ENCODE measurements at places on chromosomes 1 and 21. TPM values are rescaled to one million over a fixed set of nuclear protein-coding genes. Genes with fewer than 3 reads are reported as not detected.

The TNFSF4 gene
- polyA plus RNA-seq = not detected

The KRTAP11-1 gene
- not detected for polyA plus RNA-seq

DNA sequence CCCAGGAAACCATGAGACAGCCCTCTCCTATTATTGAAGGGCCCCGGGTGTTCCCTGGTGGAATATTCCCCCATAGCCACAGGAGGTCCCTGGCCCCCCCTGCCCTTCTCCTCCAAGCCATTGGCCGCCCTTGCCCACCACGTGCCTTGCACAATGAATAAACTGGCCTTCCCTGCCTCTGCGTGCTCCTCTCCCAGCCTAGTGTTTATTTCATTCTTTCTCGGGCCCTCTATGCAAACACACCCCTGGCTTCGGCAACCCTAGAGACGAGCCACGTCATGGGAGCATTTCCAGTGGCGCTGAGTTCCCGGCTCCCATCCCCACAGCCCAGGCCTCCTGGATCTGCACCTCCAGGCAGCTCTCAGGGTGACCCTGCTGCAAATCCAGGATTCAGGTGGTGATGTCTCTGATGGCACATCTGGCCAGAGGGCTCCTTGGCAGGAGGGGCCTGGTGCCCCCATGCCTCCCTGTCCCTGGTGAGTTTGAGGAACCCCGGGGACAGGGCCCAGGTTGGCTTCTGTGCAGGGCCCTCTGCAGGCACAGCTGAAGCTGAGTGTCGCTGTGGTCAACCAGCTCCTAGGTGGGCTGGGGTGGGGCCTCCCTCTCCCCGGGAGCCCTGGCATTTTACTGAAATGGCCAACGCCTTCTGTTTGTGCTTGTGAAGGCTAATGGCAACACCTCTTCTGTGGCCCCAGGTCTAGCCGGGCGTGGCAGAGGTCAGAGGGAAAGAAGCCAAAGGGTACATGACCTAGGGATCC, 6.2 kb downstream of the KRTAP10-12 start:
- no peak for DNase-seq

- DNase-seq = no peak
Observed at GRCh38 chr1:111756124-111756513, 418 bp downstream of the DDX20 start.

All from muscle of arm (tissue), 14 donors.